ENCODE measurements at places on chromosomes 5 and 9.

DNA sequence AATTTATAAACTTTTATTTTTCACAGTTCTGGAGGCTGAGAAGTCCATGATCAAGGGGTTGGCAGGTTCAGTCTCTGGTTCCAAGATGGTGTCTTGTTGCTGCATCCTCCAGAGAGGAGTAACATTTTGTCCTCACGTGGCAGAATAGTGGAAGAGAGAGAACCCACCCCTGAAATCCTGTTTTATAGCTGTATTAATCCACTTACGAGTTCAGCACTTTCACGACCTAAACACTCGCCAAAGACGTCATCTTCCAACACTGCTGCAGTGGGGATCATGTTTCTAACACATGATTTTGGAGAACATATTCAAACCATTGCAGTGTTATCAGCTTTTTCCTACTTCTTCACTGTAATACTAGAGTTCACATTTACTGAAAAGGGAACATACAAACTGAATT, 233.0 kb upstream of the ATP10B start:
- no peak for DNase-seq

DNA sequence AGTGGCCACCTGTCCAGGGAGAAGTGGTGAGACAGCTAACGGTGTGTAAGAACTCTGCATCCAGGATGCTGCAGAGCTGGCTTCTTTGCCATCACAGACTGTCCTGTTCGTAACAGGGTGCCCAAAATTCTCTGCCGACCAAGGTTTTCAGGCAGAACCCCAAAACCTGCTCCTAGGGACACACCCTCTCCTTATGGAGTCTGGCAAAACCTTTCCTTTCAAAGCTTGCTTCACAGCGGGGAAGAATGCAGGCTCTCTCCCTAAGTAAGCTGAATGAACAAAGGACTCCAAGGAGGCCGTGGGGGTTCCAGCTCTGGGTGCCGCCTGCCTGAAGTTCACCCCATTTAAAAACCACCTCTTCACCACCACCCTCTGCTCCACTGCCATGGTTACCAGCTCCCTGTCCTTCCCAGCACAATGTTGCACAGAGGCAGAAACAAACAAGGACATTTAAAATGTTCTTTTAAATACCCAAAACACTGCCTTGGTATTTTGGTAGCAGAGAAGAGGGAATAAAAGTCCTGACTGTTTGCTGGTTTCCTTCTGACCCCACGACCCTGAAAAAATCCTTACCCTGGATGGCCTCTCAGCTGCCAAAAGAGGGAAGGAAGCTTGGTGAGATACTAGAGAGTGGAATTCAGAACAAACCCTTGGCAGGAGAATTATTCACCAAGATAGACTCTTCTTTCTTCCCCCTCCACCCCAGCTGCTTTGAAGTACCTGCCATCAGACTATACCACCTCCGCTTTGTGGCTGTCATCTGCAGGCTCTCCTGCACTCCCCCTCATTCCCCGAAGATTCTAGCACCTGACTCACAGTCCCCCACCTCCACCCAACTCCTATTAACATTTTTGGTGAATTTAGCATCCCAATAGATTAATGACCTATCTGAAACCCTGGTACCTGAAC, 7.1 kb upstream of the KLF9 start:
- no peak for DNase-seq

GRCh38 chr5:161095953-161096352, 243.9 kb upstream of the ATP10B start:
- DNase-seq, result no peak

GRCh38 chr5:143699121-143699520, 112.8 kb upstream of the HMHB1 start:
- DNase-seq, result no peak

DNA sequence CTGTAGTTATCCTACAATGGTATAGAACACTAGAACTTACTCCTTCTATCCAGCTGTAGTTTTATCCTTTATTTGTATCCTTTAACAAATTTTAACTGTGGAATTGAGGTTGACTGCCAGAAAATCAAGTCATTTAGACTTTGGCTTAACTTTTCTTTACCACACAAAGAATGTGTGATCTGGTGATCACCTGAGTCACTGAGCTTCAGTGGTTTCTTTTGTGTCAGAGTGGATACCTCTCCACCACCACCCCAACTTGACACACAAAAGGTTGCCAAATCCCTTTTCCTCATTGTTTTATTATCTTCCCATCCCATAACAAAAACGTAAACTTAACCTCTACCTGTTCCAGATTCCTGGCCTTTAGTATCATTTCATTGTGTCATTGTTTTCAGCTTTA, 5.5 kb downstream of the OTULIN start:
- DNase-seq, result no peak

GRCh38 chr9:805151-805550, 36.3 kb upstream of the DMRT1 start:
- DNase-seq, result no peak

- no peak for DNase-seq
Observed at GRCh38 chr9:129375845-129376244, 197.8 kb upstream of the IER5L start.

DNA sequence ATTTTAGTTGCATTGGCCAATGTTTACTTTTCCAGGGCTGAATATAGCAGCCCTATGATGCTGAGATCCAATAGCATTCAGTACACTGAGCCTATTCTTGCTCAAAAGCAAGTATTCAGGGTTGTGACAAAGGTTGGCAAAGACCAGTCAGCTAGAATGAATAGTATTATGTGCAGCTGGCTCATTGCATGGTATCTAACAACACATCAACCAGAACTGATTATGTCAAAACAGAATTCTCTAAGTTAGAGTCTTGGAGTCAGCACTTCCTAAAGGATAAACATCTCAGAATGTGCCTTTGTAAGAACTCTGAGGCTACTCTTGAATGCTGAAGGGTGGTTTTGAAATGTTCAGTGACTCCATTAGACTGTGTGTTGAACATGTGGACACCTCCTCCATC, 774.5 kb upstream of the RGMB start:
- DNase-seq, result no peak

DNA sequence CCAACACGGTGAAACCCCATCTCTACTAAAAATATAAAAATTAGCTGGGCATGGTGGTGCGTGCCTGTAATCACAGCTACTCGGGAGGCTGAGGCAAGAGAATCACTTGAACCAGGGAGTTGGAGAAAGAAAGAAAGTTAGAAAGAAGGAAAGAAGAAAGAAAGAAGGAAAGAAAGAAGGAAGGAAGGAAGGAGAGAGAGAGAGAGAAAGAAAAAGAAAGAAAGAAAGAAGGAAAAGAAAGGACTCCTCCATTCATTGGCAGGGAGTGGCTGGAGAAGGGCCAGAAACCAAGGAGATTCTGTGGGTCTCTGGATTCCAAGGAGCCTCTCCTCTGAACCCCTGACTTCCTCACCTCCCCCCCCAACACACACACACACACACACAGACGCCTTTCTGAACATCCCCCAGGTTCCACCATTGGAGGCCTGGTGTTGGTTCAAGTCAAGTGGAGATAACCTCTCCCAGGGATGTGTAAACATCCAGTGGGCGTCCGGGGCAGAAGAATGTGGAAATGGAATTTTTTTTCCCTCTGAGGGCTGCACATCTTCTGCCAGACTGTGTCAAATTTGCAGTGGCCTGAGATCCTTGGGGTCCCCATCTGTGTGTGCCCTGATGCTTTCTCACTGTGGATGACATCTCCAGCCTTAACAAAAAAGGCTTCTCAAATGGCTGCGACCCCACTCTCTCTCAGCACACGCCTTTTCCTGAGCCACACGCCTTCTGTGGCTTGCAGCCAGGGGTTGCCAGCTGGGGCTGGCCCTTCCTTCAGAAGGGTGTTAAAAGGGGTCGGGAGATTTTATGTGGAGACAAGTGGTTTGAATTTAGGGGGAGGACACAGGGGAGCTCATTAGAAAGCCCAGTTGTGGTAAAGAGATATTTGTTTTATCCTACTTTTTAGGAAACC, 109.3 kb upstream of the HAND1 start:
- no peak for DNase-seq

- DNase-seq, result no peak
Observed at GRCh38 chr9:93231121-93231694, 47.3 kb downstream of the WNK2 start.

GRCh38 chr9:75128535-75128934, 40.2 kb downstream of the OSTF1 start:
- DNase-seq, result no peak

- no peak for DNase-seq
Observed at GRCh38 chr9:36746415-36746814, 173.7 kb downstream of the MELK start.

GRCh38 chr9:27472195-27472594, 51.9 kb upstream of the IFNK start:
- no peak for DNase-seq

GRCh38 chr5:132436936-132437335, 53.6 kb downstream of the IRF1 start:
- no peak for DNase-seq

DNA sequence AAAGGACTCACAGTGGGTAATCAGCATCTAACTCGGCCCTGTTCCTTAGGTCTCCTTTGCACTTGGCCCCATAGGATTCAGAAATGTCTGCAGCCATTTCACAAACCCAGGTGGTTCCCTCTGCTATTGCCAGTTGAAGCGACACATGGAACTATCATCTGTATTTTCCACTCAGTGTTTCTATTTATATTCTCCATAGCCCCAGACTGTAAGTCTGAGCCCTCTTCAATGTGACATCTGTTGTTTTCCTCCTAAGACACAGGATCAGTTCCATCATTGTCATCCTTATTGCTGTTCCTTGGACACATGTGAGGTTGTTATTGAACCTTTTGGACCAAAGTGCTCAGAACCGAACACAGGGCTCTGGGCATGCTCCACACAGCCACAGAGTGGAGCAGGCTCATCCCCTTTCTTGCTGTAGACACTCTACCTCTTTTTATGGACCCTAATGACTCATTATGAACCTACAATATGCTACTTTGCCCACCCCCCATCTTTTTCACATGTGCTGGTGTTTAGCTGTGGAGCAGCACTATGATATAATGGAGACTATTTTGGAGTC, 36.4 kb downstream of the GARNL3 start:
- no peak for DNase-seq

- no peak for DNase-seq
Observed at GRCh38 chr9:137372693-137373610, 50.0 kb downstream of the EXD3 start.

GRCh38 chr5:31196309-31196708, 2.8 kb downstream of the CDH6 start:
- DNase-seq, result no peak

- DNase-seq, result no peak
Observed at GRCh38 chr5:9775339-9775738, 145.2 kb upstream of the TAS2R1 start.

GRCh38 chr5:68771732-68772131, 322.1 kb upstream of the SLC30A5 start:
- DNase-seq, result no peak

DNA sequence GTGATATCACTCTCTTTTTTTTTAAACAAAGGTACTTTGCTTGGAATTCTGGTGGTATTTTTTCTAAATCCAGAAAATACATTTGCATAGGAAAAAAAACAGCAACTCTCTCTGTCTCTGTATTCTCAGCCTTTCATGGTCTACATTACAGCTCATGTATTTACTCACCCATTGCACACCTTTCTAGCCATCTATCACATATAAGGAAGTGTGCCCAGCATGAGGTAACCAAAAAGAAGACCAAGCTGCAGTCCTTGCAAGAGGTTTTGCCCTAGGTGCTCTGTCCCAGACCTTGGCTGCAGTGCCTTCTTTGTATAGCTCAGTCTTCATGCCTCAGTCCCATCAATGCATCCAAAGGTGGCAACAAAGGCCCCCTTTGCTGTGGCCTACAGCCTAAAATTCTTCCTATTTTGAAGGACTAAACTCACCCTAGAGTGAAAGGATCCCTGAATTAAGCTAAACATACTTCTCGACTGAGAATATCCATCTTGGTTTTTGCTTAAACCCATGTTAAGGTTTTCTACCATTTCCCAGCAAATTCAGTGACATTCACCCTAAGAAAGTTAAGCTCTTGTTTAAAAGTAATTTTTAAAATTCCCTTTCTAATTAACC, 446.4 kb downstream of the KIF4B start:
- DNase-seq, result no peak

- no peak for DNase-seq
Observed at GRCh38 chr9:137604345-137605086, 970 bp upstream of the ARRDC1 start.

- DNase-seq, result no peak
Observed at GRCh38 chr5:73135021-73135420, 14.6 kb downstream of the TMEM171 start.

DNA sequence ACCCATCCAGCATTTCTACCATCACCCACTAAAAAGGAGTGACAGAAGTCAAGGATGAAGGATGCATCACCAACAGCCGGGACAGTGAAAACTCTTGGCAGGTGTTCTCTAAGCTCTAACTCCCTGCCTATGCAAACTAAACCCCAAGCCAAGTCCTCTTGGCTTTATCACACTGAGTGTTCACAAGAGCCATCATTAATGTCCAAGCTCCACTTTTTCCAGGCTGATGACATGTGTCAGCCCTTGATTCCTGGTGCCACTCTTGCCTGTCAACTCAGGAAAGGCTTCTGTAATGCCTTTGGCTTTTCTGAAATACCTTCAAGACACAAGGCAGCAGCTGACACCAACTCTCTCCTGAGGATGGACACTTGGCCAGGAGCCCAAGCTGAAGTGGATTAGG, 86.9 kb downstream of the NR6A1 start:
- no peak for DNase-seq

GRCh38 chr5:169646856-169647255, 9.8 kb downstream of the DOCK2 start:
- no peak for DNase-seq

DNA sequence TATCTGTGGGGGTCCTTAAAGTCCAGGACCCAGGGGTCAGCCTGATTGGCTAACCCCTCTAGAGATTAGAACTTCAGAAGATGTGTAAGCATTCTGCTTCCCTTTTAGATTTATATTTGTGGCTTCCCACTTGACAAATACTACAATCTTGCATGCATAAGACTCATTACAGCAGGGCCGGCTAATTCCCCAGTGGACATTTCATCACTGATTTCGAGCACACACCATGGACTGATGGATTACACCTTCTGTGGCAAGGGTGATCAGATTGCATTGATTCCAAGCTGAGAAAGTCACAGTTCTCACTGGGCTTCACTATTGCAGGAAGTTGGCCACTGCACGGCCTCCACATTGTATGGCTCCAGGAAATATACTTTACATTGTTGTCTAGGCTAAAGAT, 65.8 kb upstream of the DAPK1 start:
- no peak for DNase-seq

- no peak for DNase-seq
Observed at GRCh38 chr9:5920860-5921328, 30.2 kb downstream of the MLANA start.

- no peak for DNase-seq
Observed at GRCh38 chr5:138663561-138663960, 88.4 kb upstream of the HSPA9 start.

GRCh38 chr5:62938927-62939326, 360.3 kb downstream of the LRRC70 start:
- DNase-seq, result no peak

- no peak for DNase-seq
Observed at GRCh38 chr5:136276946-136277345, 84.0 kb upstream of the SMIM32 start.

- no peak for DNase-seq
Observed at GRCh38 chr5:150286820-150287219, 2.8 kb downstream of the CAMK2A start.

Measured in activated T-helper 1 cell treated with anti-CD3 and anti-CD28 coated beads, Interleukin-2, amount 50 U/mL, for 16 hours (primary cell).